ENCODE measurements at places on chromosomes 16 and 17. TPM values are rescaled to one million over a fixed set of nuclear protein-coding genes. Genes with fewer than 3 reads are reported as not detected.
A peak's percentile ranks its signal among the peaks of the same experiment; 100 is the strongest.

DNA sequence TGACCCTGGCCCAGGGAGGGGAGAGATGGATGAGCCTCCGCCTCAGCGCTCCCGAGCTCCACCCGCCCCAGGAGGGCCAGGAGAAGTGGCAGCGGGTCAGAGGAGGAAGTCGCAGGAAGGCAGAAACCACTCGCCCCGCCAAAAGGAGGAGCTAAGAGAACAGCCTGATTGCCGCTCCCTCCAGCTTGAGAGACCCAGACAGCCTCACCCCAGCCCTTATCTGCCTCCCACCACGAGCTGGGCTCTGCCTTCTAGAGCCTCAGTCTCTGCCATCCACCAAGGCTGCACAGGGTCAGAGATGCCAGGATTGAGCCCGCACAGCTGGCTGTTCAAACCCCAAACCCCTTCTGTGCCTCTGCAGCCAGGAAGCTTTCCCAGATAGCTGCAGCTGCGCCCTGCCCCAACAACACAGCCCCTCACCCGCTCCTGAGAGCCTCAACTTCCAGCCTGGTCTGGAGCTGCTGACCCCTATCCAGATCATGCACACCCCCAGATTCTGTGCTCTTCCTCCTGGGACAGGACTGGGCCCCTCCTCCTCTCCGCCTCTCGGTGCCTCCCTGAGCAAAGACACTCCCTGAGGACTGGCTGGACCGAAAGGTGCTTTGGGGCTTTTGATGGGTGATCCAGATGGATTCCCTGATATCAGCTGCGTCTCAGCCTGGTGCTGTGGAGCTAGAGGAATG lies 1.0 kb upstream of the ATP2A3 start:
- peak; percentile 69 for DNase-seq

DNA sequence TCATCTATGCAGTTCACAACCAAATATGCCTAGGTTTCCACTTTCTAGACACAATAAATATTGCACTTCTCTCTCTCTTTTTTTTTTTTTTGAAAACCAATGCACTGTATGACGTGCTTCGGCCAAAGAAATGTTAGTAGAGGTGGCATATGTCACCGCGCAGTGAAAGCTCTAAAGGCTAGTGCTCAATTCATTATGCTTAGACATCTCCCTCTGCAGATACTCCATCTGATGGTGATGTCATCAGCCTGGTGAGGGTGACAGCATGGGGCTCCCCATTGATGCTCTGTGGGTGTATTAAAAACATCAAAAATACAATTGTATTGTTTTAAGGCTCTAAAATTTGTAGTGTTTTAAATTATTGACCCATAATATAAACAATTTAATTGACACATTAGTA lies 608.8 kb upstream of the C16orf82 start:
- DNase-seq: no peak

GRCh38 chr16:85659805-85660511 lies 28.8 kb downstream of the GINS2 start:
- DNase-seq: peak; percentile 66

- DNase-seq: no peak
These were observed 115.6 kb downstream of the CCDC182 start for GRCh38 chr17:57629470-57629869.

DNA sequence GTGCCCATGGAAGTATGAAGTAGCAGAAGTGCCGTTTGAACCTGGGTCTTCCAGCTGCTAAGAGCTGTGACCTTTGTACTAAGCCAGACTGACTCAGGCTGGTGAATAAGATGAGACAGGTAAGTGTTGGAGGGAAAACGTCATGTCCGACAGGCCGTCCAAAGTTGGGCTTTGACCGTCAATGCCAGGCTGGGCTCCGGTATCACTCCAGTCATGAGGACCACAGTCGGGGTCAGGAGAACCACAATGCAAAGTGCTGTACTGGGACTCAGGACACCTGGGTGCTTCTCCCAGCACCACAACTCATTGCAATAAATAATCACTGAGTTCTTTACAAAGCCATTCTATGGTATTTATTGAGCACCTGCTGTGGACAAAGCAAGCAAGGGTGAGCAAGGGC lies 268.6 kb downstream of the HAPSTR1 start:
- no peak for DNase-seq

- DNase-seq: no peak
These were observed 116.9 kb downstream of the NTN1 start for GRCh38 chr17:9138161-9138717.

DNA sequence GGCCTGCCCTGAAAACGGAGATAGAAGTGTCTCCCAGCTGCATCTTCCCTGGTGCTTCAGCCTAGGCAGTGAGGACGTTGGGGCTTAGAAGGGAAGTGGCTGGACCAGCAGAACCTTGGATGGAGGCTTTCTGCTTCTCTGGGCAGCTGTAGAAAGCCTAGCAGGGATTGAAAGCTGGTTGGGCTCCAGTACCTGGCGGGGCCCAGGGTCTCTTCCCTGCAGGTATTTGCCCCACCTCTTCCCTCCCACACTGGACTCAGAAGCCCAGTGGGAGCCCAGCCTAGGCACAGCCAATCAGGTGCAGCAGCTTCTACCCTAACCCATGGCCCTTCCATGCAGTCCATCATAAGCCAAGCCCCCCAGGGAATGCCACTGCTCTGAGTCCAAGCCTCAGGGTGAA lies 190.3 kb upstream of the IRX6 start:
- DNase-seq: no peak

GRCh38 chr17:31787857-31788570 lies 71.0 kb downstream of the COPRS start:
- peak; percentile 90 for DNase-seq

- no peak for DNase-seq
These were observed 22.4 kb upstream of the KCNH6 start for GRCh38 chr17:63500543-63501390.

- DNase-seq: no peak
These were observed 636.1 kb upstream of the C16orf82 start for GRCh38 chr16:26430618-26431017.

DNA sequence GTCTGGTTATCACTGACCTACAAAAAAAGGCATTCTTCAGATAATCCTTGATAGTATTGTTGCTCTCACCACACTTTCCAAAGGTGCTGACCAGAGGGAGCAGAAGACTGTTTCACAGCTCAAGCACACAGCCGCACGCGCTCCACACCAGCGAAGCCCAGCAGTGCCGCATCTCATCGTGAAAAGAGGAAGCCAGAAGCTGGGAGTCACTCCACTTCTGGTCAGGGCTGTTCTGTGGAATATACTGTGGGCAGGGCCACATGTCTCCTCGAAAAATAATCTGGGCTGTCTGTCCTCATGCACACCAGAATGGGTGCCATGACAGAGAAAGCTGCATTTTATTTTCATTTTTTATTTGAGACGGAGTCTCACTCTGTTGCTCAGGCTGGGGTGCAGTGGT lies 7.3 kb upstream of the PRSS36 start:
- no peak for DNase-seq

DNA sequence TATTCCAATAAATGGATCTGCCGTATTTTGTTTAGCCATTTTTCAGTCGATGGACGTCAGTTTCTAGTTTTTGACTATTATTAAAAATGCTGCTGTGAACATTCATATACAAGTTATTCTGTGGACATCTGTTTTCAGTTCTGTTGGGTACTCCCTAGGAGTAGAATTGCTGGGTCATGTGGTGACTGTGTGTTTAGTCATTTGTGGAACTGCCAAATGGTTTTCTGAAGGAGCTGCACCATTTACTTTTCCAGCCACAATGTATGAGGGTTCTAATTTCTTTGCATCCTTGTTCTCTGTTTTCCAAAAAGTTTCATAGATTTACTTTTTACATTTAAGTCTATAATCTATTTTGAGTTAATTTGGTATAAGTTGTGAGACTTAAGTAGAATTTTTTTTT lies 29.5 kb downstream of the CYLD start:
- DNase-seq: no peak

DNA sequence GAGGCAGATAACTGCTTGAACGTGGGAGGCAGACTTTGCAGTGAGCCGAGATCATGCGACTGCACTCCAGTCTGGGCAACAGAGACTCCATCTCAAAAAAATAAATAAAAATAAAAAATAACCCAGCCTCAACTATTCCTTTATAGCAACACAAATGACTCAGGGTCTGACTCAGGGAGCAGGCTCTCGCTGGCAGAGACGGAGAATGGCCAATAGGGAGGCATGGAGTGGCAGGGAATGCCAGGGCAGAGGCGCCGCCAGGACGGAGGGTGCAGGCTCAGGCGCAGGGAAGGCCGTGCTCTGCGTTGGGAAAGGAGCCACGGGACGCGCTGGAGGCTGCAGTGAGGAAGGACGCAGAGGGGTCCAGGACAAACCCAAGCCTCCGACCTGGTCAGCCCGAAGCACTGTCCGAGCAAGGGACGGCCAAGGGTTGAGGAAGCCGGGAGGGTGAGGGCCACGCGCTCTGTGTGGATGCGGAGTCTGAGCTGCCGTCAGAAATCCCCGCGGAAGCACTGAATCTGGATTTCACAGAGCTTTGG lies 40.3 kb downstream of the PKD1 start:
- DNase-seq: peak; percentile 81

DNA sequence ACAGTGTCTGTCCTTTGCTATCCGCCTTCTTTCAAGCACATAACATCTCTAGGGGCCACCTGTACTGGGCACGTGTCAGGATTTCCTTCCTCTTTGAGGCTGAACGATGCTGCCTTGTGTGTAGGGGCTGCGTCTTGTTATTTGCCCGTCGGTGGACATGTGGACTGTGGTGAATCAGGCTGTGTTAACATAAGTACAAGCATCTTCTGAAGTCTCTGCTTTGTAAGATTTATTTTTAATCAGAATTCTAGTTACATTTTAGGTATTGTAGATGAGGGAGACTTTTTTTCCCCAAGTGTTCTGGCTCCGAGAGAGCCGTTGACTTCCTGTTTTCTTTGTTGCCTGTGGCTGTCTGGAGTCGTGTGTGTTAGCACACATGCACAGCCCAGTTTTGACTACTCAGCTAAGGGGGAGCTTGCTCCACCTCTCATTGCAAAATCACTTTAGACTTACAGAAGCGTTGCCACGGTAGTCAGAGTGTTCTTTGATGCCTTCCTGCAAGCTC lies 26.1 kb downstream of the SPG7 start:
- DNase-seq: no peak

DNA sequence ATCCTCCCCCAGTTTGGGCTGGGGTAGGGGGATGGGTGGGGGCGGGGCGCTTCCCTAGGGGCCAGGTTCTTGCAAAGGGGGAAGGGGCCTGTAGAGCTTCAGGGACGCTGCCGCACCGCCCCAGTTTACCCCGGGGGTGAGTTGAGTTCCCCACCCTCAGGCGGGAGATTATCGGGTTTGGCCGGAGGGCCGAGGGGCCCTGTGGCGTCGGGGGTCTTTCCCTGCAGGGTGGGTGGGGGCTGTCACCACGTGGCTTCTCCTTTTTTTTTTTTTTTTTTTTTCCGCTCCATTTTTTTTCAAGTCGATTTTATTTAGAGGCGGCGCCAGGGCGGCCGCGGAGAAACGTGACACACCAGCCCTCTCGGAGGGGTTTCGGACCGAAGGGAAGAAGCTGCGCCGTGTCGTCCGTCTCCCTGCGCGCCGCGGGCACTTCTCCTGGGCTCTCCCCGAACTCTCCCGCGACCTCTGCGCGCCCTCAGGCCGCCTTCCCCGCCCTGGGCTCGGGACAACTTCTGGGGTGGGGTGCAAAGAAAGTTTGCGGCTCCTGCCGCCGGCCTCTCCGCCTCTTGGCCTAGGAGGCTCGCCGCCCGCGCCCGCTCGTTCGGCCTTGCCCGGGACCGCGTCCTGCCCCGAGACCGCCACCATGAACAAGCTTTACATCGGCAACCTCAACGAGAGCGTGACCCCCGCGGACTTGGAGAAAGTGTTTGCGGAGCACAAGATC lies at the start of gene IGF2BP1:
Gene IGF2BP1 (plus strand): TSS at position 283 of the 724 bp plus-strand sequence. CDS start 361 bp downstream, at position 644.
- peak; percentile 82 for DNase-seq

GRCh38 chr17:54620399-54620978 lies 280.2 kb upstream of the TOM1L1 start:
- DNase-seq: no peak

DNA sequence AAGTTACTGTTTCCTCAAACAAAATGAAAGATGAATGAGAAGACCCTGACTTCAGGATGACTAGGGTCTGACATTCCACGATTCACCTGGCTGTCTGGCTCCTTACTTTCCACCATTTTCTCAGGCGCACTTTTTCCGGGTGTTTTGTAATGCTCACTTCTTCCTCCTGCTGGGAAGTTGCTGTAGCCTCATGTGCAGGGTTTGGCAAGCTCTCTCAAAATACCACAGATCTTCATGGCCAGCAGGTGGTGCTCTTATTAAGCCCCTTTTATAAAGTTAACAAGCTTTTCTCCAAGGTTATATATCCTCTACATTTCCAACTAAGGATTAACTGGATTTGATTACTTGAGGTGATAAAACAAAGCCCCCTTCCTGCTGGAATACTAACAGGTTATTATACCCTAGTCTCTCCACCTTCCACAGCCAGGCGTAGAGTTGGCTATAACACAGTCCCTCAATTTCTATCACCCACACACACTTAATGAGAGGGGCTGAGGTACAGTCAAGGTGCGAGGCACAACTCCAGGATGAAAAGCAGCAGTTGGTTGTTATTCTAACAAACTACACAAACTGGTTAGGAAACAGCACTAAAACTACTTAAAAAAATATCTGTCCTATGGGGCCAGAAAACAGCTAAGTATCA lies 45.4 kb downstream of the STH start:
- DNase-seq: peak; percentile 87

- DNase-seq: no peak
These were observed 46.4 kb upstream of the PIK3R6 start for GRCh38 chr17:8913879-8914278.

DNA sequence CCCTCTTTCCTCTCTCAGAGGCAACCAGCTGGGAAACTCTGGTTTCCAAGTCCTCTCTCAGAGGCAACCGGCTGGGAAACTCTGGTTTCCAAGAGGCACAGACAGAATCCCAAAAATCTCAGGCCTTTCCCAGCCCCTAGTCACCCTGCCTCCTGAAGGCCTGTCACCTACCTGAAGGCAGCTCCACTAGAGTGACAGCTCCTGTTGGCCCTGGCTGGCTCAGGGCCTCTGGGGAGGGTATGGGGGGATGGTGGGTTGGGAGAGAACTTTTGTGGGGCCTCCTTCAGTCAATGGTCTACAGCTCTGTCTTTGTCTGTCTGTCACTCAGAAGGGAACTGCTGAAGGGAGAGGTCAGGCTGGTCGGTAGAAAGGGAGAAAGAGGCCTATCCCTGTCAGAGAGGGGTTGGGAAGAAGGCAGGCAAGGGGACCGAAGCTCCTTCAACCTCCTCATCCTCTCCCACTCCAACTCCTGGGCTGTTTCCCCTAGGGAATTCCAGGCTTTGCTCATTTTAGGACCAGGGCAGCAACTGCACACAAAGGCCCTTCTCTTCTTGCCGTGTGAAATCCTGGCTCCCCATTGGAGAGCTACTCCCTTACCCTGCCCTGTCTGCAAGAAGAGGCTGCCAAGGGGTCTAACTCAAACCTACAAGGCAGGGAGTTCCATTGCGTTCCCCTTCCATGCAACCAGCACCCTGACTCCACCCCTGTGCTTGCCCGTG lies 23.6 kb downstream of the COPZ2 start:
- no peak for DNase-seq

Gene IGF2BP1
- 16.0 TPM for total RNA-seq

Gene SRCIN1
- 0.19 TPM for total RNA-seq

Gene MYL4
- total RNA-seq: not detected

Gene KRT31
- total RNA-seq: not detected

Gene HASPIN
- 22.6 TPM for total RNA-seq

Gene RNF151
- total RNA-seq: 0.17 TPM

Gene KRT33B
- not detected for total RNA-seq

Gene RBFOX1
- total RNA-seq: not detected

Gene NATD1
- total RNA-seq: 1.9 TPM

Gene KRT16
- total RNA-seq: 2.2 TPM

Data from A172 (cell line).